ENCODE measurements at places on chromosomes 5 and 9. TPM values are rescaled to one million over a fixed set of nuclear protein-coding genes. Genes with fewer than 3 reads are reported as not detected.

DNA sequence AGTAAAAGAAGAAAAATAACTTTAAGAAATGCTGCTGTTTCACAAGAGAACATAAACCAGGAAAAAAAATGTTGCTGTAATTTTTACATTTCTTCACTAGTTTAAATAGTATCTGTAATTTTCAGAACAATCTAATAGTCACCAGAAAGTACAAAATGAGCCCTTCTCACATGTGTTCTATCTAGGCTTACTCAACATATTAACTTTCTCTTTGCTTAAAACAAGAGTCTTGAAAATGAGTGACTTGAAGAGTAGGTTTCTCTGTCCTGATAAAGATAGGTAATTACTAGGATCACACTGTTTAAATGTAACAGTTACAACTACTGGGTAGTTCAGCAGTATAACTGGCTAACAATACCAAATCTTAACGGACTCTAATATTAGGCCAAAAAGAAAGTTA, 37.5 kb downstream of the CLINT1 start:
- DNase-seq: no peak

DNA sequence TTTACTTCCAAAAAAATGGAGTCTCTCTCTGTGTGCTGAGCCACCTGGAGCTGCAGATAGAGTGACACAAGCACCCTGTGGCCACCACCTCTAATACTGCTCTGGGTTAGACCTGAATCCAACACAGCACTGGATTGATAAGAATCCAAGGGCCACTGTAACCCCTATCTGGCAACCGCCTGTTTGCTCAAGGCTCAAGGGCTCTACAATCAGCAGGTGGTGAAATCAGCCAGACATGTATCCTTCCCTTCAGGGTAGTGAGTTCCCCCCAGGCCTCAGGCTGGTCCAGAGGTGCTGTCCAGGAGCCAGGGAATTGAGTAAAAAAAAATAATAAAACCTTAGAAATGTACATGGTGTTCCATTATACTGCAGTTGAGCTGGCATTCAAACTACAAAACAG, 509.0 kb downstream of the KIF4B start:
- DNase-seq: no peak

- DNase-seq: no peak
Observed at GRCh38 chr5:73908395-73908794, 282.4 kb downstream of the ARHGEF28 start.

- no peak for DNase-seq
Observed at GRCh38 chr5:33105521-33105941, 335.2 kb upstream of the TARS1 start.

GRCh38 chr9:27497883-27498417, 26.1 kb upstream of the IFNK start:
- no peak for DNase-seq

DNA sequence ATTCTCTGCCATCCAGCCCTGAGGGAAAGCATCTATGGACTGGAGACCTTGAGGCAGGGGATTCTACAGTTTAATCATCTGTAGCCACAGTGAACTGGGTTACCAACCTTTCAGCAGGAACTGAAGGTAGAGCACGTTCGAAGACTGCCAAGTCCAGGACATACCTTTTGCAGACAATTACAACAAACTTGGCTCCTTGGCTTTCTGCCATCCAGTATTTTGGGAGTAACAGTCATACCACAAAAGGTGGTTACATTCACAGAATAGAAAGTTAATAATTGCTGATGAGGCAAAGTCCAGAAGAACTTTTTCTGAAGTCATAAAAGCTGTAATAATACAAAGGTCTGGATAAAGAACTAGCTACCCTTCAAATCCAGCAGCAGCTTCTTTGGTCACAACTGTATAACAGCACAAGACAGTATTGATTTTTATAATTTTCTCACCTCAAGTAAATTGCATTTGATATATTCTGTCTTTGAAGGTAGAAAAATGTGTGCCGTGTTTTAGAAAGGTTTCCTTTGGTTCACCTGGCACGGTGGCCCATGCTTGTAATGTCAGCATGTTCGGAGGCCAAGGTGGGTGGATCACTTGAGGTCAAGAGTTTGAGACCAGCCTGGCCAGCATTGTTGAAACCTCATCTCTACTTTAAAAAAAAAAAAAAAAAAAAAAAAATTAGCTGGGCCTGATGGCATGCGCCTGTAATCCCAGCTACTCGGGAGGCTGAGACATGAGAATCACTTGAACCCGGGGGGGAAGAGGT, 236.6 kb downstream of the NR3C1 start:
- DNase-seq: no peak

GRCh38 chr5:132546108-132546507, 2.8 kb upstream of the IL5 start:
- DNase-seq: no peak

DNA sequence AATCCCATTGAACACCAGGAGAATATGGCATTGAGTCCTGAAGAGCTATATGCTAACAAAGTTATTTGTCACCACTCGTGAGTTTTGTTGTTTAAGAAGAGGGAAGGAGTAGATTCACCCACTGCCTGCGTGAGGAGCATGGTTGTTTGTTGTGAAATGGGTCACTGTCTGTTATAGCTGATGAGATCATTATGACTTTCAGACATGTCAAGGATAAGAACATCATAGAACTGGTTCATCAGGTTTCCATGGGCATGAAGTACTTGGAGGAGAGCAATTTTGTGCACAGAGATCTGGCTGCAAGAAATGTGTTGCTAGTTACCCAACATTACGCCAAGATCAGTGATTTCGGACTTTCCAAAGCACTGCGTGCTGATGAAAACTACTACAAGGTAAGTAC, 76.9 kb downstream of the SYK start:
- no peak for DNase-seq

- no peak for DNase-seq
Observed at GRCh38 chr9:79801459-79801858, 229.7 kb downstream of the TLE4 start.

DNA sequence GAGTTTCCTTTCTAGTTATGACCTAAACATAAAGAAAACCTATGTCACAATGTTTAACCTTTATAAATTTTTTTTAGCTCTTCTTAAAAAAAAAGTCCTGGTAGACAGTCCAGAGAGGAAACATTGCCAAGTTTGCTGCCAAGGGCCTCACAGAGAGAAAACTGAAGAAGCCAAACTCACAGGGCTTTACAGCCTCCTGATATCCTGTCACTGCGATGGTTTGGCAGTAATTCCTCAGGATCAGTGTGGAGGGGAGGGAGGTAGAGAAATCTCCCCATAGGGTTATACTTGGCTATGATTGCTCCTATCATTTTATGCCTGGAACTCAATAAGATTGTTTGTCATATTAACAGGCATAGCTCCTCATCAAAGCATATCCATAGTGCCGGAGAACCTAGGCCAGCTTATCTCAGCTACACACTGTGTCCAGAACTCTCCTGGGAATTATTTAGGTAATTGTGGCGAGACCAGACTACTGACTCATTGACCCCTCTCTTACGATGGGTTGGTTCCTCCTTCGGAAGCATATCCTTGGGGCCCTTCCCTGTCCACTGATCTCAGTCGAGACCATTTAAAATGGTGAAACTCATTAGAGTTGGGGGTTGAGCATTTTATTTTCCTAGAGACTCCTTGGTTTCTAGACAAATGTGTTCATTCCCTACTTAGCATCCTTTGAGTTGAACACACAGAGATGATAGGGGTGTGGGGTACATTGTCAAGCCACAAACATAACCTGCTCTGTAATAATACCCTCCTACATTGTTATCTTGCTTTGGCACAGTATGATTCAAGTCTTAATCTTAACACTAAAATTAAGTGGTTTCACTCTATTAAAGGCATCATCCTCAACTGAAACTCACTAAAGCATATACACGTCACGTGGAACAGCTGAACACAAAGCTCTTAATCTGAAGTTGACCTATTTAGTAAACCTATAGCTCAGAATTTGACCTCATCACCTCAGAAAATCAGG, 53.4 kb upstream of the TMC1 start:
- DNase-seq: no peak

GRCh38 chr5:142277796-142278195, 47.0 kb downstream of the SPRY4 start:
- no peak for DNase-seq

GRCh38 chr5:137564398-137564961, 65.4 kb upstream of the SPOCK1 start:
- no peak for DNase-seq

DNA sequence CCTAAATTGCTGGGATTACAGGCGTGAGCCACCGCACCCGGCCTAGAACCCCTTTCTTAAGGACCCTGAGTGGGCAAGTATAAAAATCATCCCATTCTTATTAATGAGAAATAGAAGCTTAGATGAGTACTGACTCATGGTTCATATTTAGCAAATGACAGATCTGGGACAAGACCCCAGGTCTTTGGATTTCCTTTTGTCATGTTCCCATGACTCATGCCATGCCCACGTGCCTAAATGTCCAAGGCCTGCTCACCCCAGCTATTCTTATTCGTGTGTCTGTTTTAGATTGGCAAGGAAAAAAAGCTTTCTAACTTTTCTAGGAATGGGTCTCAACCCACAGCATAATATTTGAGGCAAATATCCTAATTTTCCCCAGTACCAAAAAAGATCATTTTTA, 57.7 kb upstream of the RPS23 start:
- no peak for DNase-seq

DNA sequence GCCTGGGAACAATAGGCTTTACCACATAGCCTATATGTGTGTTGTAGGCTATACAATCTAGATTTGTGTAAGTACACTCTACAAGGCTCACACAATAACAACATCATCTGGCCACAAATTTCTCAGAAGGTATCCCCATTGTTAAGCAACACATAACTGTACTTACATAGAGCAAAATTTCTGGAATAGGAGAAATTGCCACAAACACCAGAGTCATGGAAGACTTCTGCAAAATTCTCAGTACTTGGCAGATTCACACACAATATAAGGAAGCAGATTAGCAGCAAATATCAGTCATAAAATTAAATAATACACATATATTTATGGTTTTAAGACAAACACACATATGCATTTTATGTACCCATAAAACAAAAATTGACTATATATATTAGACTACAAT, 16.4 kb downstream of the GNAQ start:
- no peak for DNase-seq

DNA sequence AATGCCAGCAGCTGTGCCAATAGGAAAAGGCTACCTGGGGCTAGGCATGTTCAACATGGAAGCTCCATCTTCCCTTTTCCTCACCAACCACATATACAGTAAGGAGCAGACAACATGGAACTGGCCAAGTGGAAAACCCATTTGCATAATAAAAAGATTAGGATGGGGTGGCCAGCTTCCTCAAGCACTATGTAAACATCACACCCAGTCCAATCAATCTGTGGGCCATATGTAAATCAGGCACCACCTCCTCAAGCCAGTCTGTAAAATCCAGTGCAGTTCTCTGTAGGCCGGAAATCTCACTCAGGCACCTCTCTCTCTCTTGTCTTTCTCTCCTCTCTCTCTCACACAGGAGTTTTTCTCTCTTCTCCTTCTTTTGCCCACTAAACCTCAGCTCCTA, 360.2 kb upstream of the GRIA1 start:
- no peak for DNase-seq

- no peak for DNase-seq
Observed at GRCh38 chr9:101465326-101465915, 29.8 kb upstream of the ALDOB start.

DNA sequence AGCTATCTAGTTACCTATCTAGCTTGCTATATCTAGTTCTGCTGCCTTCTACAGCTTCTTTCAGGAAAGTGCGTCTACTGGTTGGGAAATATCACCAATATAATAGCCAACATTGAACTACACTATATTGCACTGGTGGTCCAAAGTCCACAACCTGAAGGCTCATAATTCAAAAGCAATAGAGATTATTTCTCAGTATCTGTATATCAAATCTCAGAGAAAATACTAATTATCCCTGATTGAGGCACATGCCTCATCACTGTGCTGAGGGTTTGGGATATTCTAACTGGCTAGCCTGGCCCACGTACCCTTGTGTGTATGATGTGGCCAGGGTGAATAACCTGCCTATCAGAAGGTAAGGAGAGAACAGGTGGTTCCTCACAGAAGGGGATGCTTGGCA, 53.8 kb downstream of the SH3RF2 start:
- no peak for DNase-seq

DNA sequence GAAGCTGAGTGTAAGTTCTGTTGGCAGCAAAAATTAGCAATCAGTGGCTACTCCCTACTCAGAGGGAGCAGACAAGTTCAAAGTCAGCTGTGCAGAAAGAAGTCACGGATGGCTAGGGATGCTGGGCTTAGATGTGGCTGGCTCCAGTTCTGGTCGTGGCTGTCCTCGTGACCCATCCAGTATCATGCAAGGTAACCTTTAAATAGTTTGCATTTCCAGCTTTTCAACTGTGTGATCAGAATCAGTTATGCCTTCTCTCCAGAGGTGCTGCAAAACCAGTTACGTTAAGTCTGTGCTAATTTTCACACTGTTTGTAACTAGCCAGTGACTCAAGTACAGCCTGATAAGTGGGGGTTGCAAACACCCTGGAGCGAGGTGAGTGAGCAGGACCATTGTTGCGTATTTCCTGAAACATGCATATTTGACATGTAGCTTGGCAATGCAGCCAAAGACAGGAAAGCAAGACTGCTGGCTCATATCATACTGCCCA, 302.4 kb downstream of the ATPSCKMT start:
- no peak for DNase-seq

GRCh38 chr5:54315736-54316528, 5.6 kb upstream of the ARL15 start:
- no peak for DNase-seq

DNA sequence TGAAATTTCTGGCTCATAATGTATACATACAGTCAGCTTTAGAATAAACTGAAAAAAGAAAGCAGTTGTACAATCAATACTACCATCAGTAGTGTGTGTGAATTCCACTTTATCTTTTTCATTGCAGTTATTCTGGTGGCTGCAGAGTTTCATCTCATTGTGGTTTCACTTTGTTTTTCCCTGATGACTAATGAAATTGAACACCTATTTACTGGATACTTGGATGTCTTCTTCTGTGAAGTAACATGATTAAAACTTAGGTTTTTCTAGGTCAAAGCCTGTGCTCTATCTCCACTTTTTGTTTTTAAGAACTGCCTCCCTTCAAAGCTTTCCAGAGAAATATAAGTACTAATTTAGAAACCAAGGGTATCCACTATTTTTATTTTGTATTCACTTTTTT, 174.3 kb downstream of the TRPM3 start:
- no peak for DNase-seq

ARL14EPL gene
- total RNA-seq: not detected

CDH6 gene
- total RNA-seq: 2.2 TPM

C9orf153 gene
- 0.31 TPM for total RNA-seq

C9orf50 gene
- total RNA-seq: not detected

ABLIM3 gene
- total RNA-seq: 106 TPM

PCDHA3 gene
- 0.44 TPM for total RNA-seq

MARCHF3 gene
- total RNA-seq: 17.4 TPM

C9 gene
- not detected for total RNA-seq

PLCXD3 gene
- 25.2 TPM for total RNA-seq

ZNF782 gene
- total RNA-seq: 3.4 TPM

CYLC2 gene
- not detected for total RNA-seq

YIPF5 gene
- total RNA-seq: 34.9 TPM

CD180 gene
- 0.68 TPM for total RNA-seq

NR6A1 gene
- 1.3 TPM for total RNA-seq

ERCC8 gene
- total RNA-seq: 9.0 TPM

PANK3 gene
- 29.9 TPM for total RNA-seq

PRELID1 gene
- 52.6 TPM for total RNA-seq
